Fibroblast of lung (primary cell): ENCODE measurements at places on chromosomes 12 and 14.

DNA sequence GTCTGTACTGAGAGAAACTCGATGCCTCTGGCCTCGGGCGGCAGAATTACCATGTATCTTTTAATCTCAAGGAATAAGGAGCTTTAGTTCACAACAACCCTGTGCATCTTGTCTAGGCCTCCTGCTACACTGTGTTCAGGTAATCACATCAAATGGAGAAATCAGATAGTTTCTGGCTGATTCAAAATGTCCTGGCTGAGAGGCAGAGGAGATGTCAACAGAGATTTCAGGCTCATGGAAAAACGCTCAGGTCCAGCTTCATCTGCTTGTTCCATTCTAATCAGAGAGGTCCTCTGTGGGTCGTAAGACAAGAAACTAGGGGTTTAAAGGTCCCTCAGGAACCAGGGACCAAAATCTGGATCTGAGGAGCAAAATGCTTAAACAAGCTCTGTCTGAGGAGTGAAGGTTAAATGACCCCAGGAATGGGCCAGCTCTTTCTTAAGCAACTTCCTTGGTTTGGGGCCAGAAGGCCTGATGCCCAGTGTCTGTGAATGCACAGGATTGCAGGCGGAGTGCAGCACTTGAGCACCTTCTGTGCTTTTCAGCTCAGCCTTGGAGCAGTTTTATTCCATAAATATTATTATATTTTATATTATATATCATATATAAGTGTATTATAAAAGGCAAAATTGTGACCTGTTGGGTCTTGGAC is 170.2 kb upstream of the PRICKLE1 start:
- DNase-seq: peak; percentile 75

- no peak for DNase-seq
These were observed 368.7 kb upstream of the MIS18BP1 start for GRCh38 chr14:45621731-45622130.

- no peak for DNase-seq
These were observed 1363.7 kb upstream of the TMEM132C start for GRCh38 chr12:126903027-126903876.

DNA sequence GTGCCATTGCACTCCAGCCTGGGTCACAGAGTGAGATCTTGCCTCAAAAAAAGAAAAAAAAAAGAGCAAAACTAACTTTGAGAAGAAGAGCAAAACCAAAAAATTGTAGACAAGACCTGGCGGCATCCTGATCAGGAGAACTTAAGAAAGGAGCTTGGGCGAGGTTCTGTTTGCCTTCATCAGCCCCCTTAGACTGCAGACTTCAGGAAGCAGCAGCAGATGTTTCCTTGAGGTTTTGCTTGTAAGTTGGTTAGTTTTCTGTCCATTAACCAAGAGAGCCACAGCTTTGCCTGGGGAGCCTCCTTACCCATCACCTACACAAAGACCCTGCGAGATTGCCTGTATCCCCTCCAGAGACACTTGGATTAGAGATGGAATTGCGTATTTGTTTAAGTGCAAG is 189.0 kb downstream of the AACS start:
- no peak for DNase-seq

DNA sequence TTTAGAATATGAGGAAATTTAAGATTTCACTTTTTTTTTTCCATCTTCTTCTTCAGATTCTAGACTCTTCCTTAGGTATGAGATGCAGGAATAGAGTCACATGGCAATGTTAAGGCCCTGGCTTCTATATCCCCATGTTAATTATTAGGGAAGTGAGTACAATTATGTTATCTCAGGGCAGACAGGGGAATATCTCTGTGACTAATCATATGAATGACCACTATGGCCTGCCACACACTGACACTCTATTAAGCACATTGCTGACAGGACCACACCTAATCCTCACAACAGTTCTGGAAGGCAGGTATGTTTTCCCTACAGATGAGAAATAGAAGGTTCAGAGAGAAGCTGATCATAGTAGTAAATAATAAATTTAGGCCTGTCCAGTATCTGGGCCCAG is 69.4 kb upstream of the PTPRQ start:
- DNase-seq: no peak

- DNase-seq: peak; percentile 87
These were observed 12.7 kb downstream of the CCDC197 start for GRCh38 chr14:94009767-94010166.

DNA sequence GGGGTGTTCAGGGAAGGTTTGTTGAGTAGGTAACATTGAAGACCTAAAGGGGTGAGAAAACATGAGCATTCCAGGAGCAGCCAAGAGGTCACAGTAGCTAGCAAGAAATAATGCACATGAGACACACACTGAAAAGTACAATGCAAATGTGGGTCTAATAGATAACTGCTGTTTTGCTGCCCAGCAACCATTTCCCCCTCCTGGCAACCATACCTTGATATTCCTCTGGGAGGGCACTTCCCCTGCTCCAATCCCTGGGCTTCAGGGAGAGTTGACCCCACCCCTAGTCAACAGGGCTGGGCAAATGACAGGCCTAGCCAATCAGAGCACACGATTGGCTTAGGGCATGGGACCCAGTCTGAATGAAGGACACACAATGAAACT is 8.5 kb upstream of the ACTN1 start:
- no peak for DNase-seq

DNA sequence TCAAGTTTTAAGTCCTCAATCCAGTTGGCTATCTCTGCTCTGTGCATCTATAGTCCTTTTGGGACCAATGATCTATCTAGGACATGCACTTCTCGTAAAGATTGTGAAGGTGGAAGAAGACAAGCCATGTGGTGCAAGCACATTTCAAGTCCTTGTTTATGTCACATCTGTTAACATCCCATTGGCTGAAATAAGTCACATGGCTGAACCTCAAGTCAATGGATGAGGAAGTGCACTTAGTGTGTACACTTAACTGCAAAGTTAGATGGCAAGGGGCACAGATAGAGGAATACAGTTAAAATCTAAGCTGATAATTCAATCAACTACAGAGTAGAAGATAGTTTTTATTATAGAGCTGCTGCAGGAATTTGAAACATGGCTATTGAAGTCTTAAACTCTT is 362.8 kb upstream of the TBX3 start:
- DNase-seq: no peak

- DNase-seq: peak; percentile 42
These were observed 270.6 kb upstream of the TBX3 start for GRCh38 chr12:114954511-114955055.

- DNase-seq: peak; percentile 61
These were observed 180.3 kb downstream of the IPO8 start for GRCh38 chr12:30515351-30515750.

DNA sequence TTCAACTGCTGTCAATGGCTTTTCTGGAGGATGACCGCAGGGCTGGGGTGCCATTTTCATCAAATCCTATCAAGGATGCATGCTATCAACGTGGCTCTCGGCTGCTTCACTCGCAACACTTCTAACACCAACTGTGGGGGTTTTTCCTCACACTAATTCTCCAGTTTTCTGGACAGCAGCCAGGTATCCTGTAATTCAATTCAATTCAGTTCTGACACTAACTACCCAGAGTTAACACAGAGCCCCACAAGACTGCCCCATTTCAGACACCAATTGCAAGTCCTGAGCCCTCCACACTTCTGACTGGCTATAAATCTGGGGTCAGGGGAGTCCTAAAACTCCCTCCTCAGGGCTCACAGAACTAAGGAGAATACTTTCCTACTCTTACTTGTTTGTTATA is 55.3 kb upstream of the TMCC3 start:
- no peak for DNase-seq

GRCh38 chr14:54200726-54201125 is 196.1 kb upstream of the CDKN3 start:
- peak; percentile 44 for DNase-seq

- no peak for DNase-seq
These were observed 128.1 kb downstream of the PAPOLA start for GRCh38 chr14:96630281-96630680.

- no peak for DNase-seq
These were observed 97.3 kb downstream of the KCNK10 start for GRCh38 chr14:88225721-88226120.

- no peak for DNase-seq
These were observed 31.2 kb downstream of the FBRSL1 start for GRCh38 chr12:132521200-132521580.

- no peak for DNase-seq
These were observed 274.1 kb upstream of the DAAM1 start for GRCh38 chr14:58914279-58914855.

- DNase-seq: no peak
These were observed 3.9 kb upstream of the AMHR2 start for GRCh38 chr12:53419756-53420155.

DNA sequence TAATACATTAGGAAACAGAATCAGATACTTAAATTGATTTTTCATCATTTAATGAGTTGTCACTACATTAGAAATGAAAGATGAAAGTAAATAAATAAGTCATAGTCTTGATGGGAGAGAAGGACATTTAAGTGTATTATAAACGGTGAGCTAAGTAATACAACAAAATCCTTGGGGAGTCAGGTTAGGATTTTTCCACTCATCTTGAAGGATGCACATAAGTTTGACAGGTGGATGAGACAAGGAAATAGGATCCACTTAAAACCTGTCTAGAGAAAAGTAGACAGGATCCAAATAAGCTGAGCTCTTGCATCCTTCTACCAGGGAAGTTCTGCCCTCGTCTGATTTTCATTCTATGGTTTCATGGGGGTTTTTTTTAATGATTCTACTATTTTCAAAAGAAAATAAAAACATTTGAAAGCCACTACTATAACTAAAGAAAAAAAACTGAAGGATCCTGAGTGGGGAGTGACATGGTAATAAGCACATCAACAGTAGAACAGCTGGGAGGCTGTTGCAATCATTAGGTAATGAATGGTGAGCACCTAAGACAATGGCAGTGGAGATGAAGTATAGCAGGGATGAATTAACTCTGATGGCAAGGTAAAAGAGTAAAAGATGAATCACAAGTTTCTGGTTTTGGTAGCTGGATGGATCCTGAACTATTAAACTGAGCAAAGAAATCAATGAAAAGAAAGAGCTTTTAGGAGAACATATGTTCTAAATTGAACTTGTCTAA is 17.0 kb downstream of the CEP128 start:
- DNase-seq: no peak

GRCh38 chr12:67482751-67483661 is 165.5 kb upstream of the DYRK2 start:
- DNase-seq: peak; percentile 71

DNA sequence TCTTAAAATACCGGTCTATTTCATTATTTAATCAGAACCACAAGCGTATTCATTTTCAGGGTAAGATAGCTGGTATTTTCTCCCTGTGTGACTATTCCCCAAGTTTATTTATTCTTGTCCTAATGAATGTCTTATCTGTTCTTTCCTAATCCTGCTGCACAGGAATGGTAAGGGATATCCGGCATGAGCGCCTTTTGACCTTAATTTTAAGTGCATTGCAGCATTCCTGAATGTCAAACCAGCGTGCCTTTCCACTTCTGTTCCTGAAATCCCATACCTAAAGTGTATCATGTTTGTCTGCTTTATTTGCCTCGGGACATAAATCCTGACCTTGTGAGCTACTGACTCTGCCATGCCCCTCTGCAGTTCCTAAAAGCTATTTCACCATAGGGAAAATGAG is 1713.2 kb upstream of the FLRT2 start:
- no peak for DNase-seq

DNA sequence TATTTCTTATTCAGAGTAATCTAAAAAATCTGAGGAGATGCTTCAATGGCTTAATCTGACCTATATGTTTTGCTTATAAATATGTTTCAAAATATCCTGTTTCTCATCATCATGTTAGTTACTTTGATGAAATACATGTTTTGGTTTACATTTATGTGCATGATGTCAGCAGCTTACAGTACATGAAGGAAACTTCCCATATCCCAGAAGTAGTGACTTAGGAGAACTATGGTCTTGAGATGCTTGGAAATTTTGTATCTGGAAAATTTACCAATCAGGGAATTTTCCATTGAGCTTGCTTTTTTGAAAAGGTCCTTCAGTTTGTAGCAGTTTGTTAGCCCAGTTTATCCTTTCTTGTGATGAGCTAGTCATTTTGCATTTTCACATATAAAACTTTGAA is 73.3 kb downstream of the RASSF8 start:
- DNase-seq: peak; percentile 29

DNA sequence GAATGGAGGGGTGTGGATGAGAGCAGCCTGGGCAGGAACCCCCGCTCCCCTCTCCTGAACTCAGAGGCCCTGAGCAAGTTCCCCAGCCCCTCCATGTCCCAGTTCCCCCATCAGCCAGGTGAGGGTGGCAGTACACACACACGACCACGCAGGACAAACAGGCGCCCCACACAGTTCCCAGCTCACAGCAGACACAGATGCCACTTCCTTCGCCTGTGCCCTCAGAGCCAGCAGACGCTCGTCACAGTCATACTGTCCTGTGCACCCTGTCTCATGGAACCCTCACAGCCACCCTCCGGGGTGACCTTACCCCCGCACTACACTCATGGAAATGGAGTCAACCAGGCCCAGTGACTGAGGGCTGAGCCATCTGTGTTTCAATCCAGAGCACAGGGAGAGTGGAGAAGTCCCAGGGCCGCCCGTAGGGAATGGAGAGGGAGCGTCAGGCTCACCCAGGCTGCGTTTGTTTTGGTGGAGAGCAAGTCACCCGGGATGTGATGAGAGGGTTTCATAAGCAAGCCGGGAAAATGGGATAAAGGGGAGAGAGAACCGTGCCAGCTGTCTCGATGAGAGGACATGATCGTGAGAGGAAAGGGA is 47.5 kb upstream of the DYNC1H1 start:
- no peak for DNase-seq
